Large intestine (tissue), 12 donors: ENCODE measurements at places on chromosomes 4 and X. TPM values are rescaled to one million over a fixed set of nuclear protein-coding genes. Genes with fewer than 3 reads are reported as not detected.

Gene TBC1D8B
- polyA plus RNA-seq, result 17.2 TPM

Gene SMIM10L2A
- polyA plus RNA-seq, result 4.4 TPM

Gene ITIH6
- polyA plus RNA-seq, result 0.04 TPM

Gene GAGE12H
- not detected for polyA plus RNA-seq

Gene ARMCX1
- 37.1 TPM for polyA plus RNA-seq

Gene USP17L28
- not detected for polyA plus RNA-seq

Gene RTL3
- polyA plus RNA-seq, result 0.48 TPM

Gene STK32B
- polyA plus RNA-seq, result 1.6 TPM

Gene FOXP3
- 0.76 TPM for polyA plus RNA-seq

Gene ADGRA3
- polyA plus RNA-seq, result 51.5 TPM

Gene GAGE12J
- polyA plus RNA-seq, result not detected

Gene GPR34
- 10.5 TPM for polyA plus RNA-seq

Gene FDCSP
- polyA plus RNA-seq, result 0.18 TPM

Gene GLRA3
- 1.0 TPM for polyA plus RNA-seq

Gene FTSJ1
- 21.1 TPM for polyA plus RNA-seq

Gene PPP2R3B
- polyA plus RNA-seq, result 15.0 TPM

Gene RRH
- polyA plus RNA-seq, result 0.28 TPM

Gene ADH6
- polyA plus RNA-seq, result 2.8 TPM

Gene CXCL8
- polyA plus RNA-seq, result 0.78 TPM

Gene HS3ST1
- polyA plus RNA-seq, result 1.4 TPM

Gene ERAS
- 0.27 TPM for polyA plus RNA-seq

Gene XAGE5
- polyA plus RNA-seq, result not detected

Gene OR13H1
- polyA plus RNA-seq, result not detected

Gene SCML2
- polyA plus RNA-seq, result 6.1 TPM

Gene SEC24B
- polyA plus RNA-seq, result 29.3 TPM
